ENCODE measurements at places on chromosomes 5 and 9. TPM values are rescaled to one million over a fixed set of nuclear protein-coding genes. Genes with fewer than 3 reads are reported as not detected.

DNA sequence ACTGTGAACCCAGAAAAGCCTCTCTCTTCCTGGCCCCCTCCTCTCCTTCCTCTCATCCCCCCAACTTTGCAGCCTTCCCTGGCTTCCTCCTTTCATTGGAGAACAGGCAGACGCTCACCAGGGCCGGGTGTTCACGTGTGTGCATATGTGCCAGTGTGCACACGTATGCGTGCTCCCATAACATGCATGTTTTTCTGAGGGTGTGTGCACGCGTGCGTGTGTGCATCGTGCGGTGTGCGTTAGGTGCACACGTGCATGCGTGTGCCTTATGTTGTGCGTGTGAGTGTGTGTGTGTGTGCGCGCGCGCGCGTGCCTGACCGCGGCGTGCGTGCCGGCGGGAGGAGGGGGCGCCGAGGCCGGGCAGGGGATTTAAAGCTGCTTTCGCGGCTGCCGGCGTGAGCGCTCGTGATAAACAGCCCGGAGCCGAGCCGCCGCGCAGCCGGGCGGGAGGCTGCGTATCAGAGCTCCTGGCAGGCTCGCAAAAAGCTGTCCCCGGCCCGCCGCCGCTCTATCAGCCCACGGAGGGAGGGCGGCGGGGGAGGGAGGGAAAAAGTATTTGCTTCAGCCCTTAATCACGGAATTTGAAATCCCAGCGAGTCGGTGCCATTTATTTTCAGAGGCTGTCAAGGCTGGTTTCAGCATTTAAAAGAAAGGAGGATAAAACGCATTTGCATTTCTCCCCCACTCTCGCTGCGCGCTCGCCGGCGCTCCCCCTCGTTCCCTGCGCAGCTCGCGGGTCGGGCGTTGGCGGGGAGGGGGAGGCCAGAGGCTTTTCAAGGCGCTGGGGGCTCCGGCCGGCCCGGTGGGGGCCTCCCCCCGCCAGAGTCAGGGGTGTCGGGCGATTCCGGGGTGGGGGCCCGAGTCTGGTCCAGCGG, 183.9 kb downstream of the C9orf50 start:
- H3K4me3 ChIP-seq = peak overlapping the region; percentile 81
- H3K27me3 ChIP-seq = peaks cover 26% of the 10 kb centered on the region
- H3K36me3 ChIP-seq = no peaks in the 10 kb centered on the region
- DNase-seq = peak; percentile 41
- H3K27ac ChIP-seq = no peak overlapping the region

DNA sequence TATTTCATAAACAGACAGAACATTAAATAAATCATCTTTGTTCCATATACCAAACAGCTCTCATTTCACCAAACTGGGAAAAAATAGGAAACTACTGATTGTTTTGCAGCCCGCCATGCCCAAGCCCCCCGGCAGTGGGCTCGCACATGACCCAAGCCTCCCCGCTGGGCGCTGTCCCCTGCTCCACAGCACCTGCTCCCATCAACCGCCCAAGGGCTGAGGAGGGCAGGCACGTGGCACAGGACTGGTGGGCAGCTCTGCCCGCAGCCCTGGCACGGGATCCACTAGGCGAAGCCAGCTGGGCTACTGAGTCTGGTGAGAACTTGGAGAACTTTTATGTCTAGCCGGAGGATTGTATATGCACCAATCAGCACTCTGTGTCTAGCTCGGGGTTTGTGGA, 554.8 kb upstream of the CCNG1 start:
- H3K4me3 ChIP-seq = no peak overlapping the region
- H3K27me3 ChIP-seq = no peaks in the 10 kb centered on the region
- DNase-seq = no peak
- no peaks in the 10 kb centered on the region for H3K4me1 ChIP-seq
- no peak overlapping the region for H3K27ac ChIP-seq

Gene GADD45G
- 6.2 TPM for total RNA-seq

Gene FOXD4L6
- not detected for total RNA-seq

Gene GABRP
- total RNA-seq = 23.5 TPM

GRCh38 chr5:161155451-161155850, 303.4 kb upstream of the ATP10B start:
- H3K4me3 ChIP-seq = no peak overlapping the region
- H3K27me3 ChIP-seq = no peaks in the 10 kb centered on the region
- no peaks in the 10 kb centered on the region for H3K36me3 ChIP-seq
- no peaks in the 10 kb centered on the region for H3K4me1 ChIP-seq
- DNase-seq = no peak

Gene CD14
- total RNA-seq = not detected

DNA sequence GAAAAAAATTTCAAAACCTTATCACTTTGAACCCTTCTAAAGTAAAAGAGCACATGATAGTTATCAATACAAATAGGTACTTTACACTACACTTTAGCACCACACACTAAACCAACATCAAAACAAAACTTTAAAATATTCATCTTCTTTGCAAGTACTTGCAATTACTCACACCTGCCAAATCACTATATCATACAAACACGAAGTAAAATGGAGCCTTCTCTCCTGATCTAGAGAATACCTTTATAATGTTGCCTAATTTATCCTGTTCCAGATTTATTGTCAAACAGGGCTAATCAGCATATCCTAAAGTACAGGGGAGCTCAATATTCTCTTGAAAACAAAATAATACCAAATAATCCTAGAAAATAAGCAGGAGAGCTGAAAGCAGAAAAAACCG, 3.0 kb downstream of the RNF145 start:
- H3K4me3 ChIP-seq = peak overlapping the region; percentile 98
- peaks cover 21% of the 10 kb centered on the region for H3K27me3 ChIP-seq
- no peak for DNase-seq
- H3K4me1 ChIP-seq = peaks cover 50% of the 10 kb centered on the region
